ENCODE measurements at places on chromosomes 1 and 21.

DNA sequence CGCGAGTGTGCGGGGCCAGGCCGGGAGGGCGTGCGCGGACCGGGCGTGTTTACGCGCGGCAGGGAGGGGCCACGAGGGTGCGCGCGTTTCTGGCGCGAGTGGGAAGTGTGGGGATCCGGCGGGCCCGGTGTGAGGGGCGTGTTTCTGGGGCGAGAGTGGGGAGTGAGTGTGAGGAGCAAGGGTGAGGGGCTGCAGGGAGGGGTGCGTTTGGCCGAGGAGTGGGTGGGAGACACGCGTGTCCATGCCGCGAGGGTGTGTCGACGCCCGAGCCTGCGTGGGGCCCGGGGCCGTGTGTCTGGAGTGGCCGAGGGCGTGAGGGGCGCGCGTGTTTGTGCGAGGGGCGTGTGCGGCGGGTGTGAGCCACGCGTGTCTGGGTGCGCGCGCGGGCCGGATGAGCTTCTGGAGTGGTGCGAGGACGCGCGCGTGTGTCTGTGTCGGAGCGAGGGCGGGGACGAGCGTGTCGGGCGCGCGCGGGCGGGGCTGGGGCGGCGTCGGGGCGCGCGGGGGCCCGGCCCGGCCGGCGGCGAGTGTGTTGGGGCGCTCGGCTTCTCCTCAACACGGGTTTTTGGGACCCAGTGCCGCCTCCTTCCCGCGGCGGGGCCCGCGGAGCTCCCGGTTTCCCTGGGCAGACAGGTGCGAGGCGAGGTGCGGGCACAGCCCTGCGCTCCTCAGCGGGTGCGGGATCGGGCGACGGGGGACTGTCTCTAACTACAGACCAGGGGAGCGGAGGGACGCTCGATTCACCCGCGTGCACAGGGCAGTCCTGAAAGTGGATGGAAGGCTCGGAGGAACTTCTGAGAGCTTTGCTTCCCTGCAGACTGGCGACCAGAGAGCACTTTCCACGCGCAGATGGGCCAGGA, 65.8 kb upstream of the VAMP3 start:
- DNase-seq, result no peak

DNA sequence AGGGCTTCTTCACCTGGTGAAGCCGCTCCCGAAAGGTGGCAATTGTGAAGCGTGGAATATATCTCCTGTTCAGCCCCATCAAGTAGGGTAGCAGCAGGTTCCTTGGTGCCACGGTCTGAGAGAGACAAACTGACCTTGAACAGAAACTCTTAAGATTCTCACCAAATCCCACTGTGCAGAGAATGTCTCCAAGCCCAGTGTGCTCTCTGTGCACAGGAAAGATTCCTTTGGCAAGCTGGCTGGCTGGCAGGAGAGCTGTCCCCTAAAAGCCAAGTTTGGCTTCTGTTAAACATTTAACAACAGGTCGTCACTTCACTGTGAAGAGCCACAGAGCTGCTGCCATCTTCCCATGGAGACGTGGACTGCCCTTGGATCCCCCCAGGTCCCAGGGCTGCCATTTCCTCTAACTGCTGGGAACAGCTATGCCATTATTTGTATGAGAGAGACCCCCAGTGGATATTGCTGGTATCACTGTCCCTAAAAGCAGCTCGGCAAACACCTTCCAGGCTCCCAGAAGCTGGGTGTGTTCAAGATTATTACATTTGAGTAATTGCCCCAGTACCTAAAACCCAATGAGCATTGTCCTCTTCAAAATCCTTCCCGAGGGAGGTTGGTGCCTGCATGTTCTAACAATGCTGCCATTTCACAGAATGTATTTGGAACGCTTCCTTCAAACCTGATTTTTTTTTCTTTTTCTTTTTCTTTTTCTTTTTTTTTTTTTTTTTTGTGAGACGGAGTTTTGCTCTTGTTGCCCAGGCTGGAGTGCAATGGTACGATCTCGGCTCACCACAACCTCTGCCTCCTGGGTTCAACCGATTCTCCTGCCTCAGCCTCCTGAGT, 71.8 kb downstream of the CD58 start:
- peak; percentile 57 for DNase-seq

- DNase-seq, result no peak
Measured at GRCh38 chr1:115929881-115930280, 46.4 kb upstream of the SLC22A15 start.

- DNase-seq, result no peak
Measured at GRCh38 chr1:11753555-11754208, 8.3 kb upstream of the C1orf167 start.

DNA sequence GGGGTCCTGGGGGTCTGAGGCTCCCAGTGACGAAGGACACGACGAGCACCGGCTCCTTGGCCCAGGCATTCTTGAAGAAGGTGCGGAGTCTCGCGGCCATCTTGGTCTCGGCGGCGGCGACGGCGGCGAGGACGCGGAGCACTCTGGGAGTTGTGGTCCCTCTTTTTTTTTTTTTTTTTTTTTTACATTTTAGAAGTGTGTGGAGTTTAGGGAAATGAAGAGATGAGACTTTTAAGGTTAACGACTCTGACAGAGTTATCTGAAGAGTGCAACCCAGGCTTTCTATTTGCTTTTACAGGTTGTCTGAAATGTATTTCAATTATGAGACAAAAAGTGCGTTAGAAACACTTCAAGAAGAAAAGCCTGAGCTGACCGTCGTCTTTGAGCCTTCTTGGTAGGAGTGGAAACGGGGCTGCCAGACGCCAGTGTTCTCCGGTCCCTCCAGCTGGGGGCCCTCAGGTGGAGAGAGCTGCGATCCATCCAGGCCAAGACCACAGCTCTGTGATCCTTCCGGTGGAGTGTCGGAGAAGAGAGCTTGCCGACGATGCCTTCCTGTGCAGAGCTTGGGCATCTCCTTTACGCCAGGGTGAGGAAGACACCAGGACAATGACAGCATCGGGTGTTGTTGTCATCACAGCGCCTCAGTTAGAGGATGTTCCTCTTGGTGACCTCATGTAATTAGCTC, 9.7 kb downstream of the OR2B11 start:
- DNase-seq, result peak; percentile 41

- DNase-seq, result no peak
Measured at GRCh38 chr1:203278082-203278884, 27.0 kb upstream of the BTG2 start.

GRCh38 chr1:191290441-191290840, 812.8 kb upstream of the BRINP3 start:
- no peak for DNase-seq

DNA sequence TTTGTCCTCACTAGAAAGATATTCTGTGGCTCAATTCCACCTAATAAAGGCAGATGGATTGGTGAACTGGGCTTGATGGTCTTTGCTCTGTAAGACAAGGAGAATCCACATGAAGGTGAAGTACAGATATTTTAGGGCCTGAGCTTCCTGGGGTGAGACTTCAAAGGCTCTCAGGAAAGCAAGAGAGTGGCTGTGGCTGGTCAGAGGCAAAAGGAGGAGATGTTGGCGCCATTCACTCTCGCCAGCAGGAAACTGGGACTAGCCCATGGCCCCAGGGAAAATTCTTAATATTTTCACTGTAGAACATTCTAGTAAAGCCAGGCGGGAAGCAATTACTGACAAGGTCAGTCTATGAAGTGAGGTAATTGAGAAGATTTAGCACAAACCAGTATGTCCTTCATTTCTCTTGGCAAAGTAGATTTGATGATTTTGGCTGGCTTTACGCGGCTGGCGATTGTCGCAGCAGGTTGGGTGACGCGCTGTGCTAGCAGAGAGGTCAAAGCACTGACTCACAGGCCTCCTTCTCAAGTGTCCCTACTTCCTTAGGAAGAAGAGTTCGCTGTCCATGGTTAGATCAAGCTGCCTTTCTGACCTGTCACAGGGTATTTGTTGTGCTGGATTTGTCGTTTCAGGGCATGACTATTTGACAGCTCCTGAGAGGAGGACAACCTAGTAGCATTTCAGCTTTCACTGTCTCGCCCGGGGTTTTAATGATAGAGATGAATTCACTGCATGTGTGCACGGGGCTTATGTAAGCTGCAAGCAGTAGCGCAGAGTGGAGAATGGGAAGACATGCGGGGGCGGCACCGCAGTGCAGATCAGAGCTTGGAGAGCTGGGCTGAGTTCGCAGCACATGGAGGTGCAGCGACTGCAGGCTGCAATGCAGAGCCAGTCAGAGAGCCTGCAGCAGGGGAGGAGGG, 32.7 kb downstream of the XCL1 start:
- no peak for DNase-seq

DNA sequence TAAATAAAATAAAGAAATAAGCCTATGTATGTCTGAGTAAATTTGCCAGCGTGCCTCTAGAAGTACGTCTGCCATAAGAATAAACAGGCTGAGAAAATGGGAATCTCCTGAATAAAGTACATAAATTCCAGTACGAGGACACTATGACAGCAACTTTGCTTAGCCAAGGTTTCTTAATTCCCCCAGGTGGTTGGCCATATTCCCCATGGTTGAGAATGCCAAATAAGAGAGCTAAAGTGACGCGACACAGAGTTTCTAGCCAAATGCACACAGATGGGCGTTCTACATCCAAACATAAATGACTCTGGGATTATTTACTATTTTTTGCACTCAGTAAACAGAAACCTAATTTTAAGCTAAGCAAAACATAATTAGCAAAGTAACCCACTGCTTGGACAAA, 19.5 kb downstream of the KCNH1 start:
- DNase-seq, result no peak

GRCh38 chr1:45621501-45621836, 2.4 kb downstream of the CCDC17 start:
- no peak for DNase-seq

DNA sequence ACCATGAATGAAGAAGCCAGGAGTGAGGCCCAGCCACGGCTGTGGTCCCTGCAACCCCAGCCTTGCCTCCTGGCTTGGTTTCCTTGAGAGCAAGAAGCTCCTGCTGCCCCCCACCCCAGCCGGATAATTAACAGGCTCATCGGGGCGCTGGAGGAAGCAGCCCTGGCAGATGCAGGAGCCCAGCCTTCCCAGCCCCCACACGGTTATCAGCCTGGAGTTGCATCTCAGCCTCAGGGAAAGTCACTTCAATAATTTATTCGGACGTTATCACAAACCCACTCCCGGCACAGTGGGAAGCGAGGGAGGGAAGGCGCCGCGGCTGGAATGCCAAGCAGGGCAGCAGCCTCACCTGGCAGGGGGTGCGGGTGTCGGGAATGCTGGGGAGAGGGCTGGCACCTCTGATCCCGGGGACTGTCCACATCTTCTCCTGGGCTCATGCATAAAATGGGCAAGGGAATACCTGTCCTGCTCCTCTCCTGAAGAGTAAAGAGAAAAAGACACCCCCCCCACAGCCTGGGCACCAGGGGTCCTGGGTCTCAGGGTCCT, 43.3 kb upstream of the LRP8 start:
- DNase-seq, result no peak

GRCh38 chr1:68969441-68969840, 472.6 kb upstream of the DEPDC1 start:
- DNase-seq, result no peak

DNA sequence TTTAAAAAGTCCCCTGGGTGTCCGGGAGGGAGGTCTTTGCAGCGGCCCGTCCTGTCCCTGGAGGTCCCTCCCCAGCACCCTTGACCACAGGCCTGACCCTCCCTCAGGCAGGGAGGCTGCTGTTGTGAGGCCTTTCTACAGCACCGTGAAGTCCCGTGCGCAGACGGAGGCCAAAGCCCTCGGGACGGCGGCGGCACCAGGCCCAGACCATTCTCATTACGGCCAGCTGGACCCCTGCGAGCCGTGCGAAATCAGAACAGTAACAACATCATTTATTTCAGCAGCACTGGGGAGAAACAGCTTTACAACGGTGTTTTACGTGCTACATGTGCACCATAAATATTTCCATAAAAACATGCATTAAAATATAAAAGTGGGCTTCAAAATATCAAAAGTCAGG, 101.4 kb upstream of the ACTRT2 start:
- no peak for DNase-seq

DNA sequence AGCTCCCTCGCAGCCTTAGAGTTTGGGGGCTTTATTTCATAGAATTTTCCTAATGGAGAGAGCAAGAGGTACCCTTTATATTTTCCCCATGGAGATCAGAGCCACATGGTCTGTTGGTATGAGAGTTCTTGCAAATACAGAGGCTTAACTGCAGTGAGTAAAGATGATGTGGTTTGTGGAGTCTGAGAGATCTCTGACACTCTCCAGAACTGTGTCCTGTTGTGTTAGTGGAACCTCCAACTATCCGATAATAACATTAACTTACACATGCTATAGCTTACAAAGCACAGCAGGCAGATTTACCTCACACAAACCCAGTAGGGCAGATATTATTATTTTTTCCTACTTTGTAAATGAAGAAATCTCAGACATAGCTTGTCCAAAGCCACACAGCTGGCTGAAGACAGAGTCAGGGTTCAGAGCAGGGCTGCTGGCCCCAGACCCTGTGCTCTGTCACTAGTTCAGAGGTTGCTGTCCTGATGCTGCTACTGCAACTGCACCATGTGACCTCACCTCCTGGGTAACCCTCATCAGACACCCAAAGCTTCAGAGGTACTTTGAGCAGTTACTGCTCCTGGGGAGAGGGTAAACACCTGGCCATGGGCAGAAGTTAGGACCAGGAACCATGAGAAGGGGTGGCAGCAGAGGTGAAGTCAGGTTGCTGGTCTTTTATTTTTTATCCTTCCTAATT, 384.8 kb upstream of the PROX1 start:
- no peak for DNase-seq

GRCh38 chr1:201282216-201282615, 1.1 kb upstream of the PKP1 start:
- no peak for DNase-seq

GRCh38 chr1:40075266-40075665, 21.8 kb downstream of the PPT1 start:
- DNase-seq, result no peak

GRCh38 chr1:2856066-2856390, 54.5 kb upstream of the TTC34 start:
- no peak for DNase-seq

DNA sequence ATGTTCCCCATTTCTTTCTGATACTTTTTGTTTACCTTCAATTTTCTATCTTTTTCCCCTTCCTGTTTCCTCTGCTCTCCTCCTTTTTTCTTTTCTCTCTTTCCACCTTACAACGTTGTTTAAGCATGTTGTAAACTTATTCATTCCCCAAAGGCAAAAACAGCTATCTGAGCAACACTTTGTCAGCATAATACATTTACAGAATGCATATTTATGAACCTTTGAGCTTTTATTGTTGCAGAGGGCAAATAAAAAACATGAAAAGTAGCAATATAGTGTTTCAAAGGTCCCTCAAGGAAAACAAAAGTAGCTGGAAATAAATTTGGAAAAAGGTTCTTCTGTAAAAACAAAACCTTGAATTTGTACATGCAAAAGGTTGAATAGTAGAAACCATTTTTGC, 169.5 kb downstream of the ATP6V1G3 start:
- DNase-seq, result no peak

Measured in iPS DF 6.9 (cell line).